T-helper 17 cell (primary cell): ENCODE measurements at places on chromosomes 7 and 10. TPM values are rescaled to one million over a fixed set of nuclear protein-coding genes. Genes with fewer than 3 reads are reported as not detected.

The FANK1 gene
- 4.5 TPM for total RNA-seq

The LIPN gene
- not detected for total RNA-seq

The ZNF248 gene
- total RNA-seq: 4.2 TPM

GRCh38 chr7:84025332-84025927 lies 169.2 kb downstream of the SEMA3A start:
- DNase-seq: no peak
- H3K4me1 ChIP-seq: no peaks in the 10 kb centered on the region
- no peaks in the 10 kb centered on the region for H3K27me3 ChIP-seq
- no peak overlapping the region for H3K27ac ChIP-seq

GRCh38 chr10:76301950-76302349 lies 870.5 kb downstream of the LRMDA start:
- H3K36me3 ChIP-seq: no peaks in the 10 kb centered on the region
- H3K4me1 ChIP-seq: no peaks in the 10 kb centered on the region
- H3K27ac ChIP-seq: no peak overlapping the region
- H3K4me3 ChIP-seq: no peak overlapping the region

DNA sequence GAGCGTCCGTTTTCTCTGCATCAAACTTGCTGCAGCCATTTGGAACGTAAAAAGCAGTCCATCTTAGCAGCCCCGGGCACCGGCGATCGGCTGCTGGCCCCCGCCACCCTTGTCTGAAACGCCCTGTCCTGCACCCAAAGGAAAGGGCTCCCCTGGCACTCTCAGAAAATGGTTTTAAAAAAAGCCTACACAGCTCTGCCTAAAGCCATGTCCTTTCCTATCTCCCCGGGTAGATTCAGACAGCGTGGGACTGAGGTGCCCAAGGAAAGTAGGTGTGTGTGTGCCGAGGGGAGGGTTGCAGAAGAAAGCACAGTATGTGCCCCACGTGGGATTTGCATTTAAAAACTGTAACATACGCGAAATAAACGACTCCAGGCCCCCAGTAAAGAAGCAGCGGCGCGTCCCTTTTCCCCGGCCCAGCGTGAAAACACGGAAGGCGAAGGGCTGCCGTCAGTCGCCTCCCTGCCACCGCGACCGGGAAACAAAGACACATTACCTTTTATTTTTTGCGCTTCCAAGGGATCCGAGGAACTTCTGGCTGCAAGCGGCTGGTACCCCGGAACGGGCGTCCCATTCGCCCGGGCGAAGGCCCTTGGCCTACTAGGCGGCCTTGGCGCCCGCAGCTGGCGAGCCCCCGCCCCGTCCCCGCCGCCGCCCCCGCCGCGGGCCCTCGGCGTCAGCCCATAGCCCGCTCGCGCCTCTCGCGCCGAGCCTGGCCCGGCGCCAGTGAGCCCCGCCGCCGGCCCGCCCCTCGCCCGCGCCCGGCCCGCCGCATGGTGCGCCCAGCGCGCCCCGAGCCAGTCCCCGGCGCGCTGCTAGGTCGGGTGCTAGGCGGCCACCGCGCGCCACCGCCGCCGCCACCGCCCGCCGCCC lies 304.6 kb downstream of the PRPF18 start:
- no peak overlapping the region for H3K27ac ChIP-seq
- H3K4me3 ChIP-seq: peak overlapping the region; percentile 79
- H3K36me3 ChIP-seq: peaks cover 7% of the 10 kb centered on the region
- H3K27me3 ChIP-seq: peaks cover 80% of the 10 kb centered on the region
- H3K4me1 ChIP-seq: peaks cover 24% of the 10 kb centered on the region

DNA sequence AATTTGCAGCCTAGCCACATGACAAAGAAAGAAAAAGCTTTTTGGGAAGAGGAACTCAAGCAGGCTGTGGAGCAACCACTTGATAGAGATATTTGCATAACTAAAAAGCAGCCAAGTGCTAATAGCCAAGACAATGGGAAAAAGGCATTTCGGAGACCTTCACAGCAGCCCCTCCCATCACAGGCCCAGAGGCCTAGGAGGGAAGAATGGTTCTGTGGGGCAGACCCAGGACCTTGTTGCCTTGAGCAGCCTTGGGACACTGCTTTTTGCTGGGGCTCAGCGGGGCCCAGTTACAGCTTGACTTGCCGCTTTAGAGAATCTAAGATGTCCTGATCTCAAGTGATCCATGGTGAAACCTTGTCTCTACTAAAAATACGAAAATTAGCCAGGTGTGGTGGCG lies 38.5 kb downstream of the FAM149B1 start:
- no peak overlapping the region for H3K27ac ChIP-seq
- no peak overlapping the region for H3K4me3 ChIP-seq
- DNase-seq: no peak
- H3K27me3 ChIP-seq: no peaks in the 10 kb centered on the region

- H3K27ac ChIP-seq: no peak overlapping the region
- no peak for DNase-seq
- no peaks in the 10 kb centered on the region for H3K36me3 ChIP-seq
- H3K27me3 ChIP-seq: no peaks in the 10 kb centered on the region
- peaks cover 2% of the 10 kb centered on the region for H3K4me1 ChIP-seq
Observed at GRCh38 chr7:12294701-12295100, 83.6 kb downstream of the TMEM106B start.

DNA sequence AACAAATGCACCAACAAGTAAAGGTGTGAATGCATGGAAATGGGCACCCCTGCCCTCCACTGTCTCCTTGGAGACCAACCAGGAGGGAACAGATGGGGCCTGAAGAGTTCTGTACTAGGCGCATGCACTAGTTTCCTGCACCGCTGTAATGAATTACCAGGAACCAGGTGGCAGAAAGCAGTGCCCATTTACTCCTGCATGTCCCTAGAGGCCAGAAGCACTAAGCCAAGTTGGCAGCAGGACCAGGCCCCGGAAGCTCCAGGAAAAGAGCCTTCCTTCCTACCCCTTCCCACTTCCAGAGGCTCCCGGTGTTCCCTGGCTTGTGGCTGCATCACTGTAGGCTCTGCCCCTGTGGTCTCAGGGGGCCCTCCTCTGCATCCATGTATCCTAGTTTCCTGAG lies 237.5 kb upstream of the PPP2R2D start:
- no peak for DNase-seq
- H3K4me3 ChIP-seq: no peak overlapping the region
- no peaks in the 10 kb centered on the region for H3K4me1 ChIP-seq
- H3K27ac ChIP-seq: no peak overlapping the region
- H3K36me3 ChIP-seq: no peaks in the 10 kb centered on the region
- H3K27me3 ChIP-seq: no peaks in the 10 kb centered on the region

- no peaks in the 10 kb centered on the region for H3K36me3 ChIP-seq
- H3K27me3 ChIP-seq: peaks cover 6% of the 10 kb centered on the region
- H3K27ac ChIP-seq: peak overlapping the region; percentile 85
- H3K4me3 ChIP-seq: peak overlapping the region; percentile 76
- peaks cover 45% of the 10 kb centered on the region for H3K4me1 ChIP-seq
- no peak for DNase-seq
Observed at GRCh38 chr7:100163006-100163531, 4.5 kb upstream of the TRAPPC14 start.

DNA sequence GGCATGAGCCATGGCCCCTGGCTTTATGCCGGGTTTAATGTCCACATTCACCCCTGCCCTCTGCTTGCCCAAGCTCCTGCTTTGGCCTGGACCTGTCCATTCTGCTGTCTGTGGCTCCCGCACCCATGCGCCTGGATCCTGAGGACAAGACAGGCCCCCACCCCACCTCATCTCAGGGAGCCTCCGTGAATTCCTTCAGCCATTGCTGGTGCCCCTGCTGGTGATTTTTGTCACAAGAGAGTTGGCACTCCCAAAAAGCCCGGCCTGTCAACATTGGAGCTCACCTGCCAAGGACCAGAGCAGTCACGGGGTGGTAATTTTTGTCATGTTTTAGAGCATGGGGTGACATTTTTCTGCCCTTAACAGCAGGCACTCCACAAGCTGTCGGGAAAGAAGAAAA lies 127.5 kb upstream of the PLXNA4 start:
- H3K27ac ChIP-seq: no peak overlapping the region
- peaks cover 3% of the 10 kb centered on the region for H3K4me1 ChIP-seq
- no peak overlapping the region for H3K4me3 ChIP-seq
- no peak for DNase-seq
- H3K27me3 ChIP-seq: no peaks in the 10 kb centered on the region

- peaks cover 11% of the 10 kb centered on the region for H3K4me1 ChIP-seq
- DNase-seq: no peak
- H3K36me3 ChIP-seq: peaks cover 6% of the 10 kb centered on the region
- H3K27ac ChIP-seq: no peak overlapping the region
Observed at GRCh38 chr7:155510975-155511701, 35.2 kb downstream of the CNPY1 start.
